CD4-positive, alpha-beta T cell (primary cell): ENCODE measurements at places on chromosomes 7 and 10. TPM values are rescaled to one million over a fixed set of nuclear protein-coding genes. Genes with fewer than 3 reads are reported as not detected.

CPA2 gene
- not detected for total RNA-seq

AMPH gene
- not detected for total RNA-seq

MYO1G gene
- 155 TPM for total RNA-seq

CDC14C gene
- total RNA-seq, result not detected

NPC1L1 gene
- total RNA-seq, result not detected

ADAM22 gene
- total RNA-seq, result 0.60 TPM

LAMB4 gene
- total RNA-seq, result 0.11 TPM

TMEM139 gene
- total RNA-seq, result 0.20 TPM

SEMA3E gene
- not detected for total RNA-seq

PRSS37 gene
- not detected for total RNA-seq

MNX1 gene
- total RNA-seq, result 0.14 TPM

CCDC172 gene
- total RNA-seq, result not detected

ANKRD1 gene
- not detected for total RNA-seq

TEX36 gene
- not detected for total RNA-seq

UTF1 gene
- total RNA-seq, result not detected

GAD2 gene
- not detected for total RNA-seq
